ENCODE measurements at places on chromosomes 16 and 17. TPM values are rescaled to one million over a fixed set of nuclear protein-coding genes. Genes with fewer than 3 reads are reported as not detected.

The TEX14 gene
- total RNA-seq = not detected

The TSNAXIP1 gene
- 1.6 TPM for total RNA-seq

The CHST4 gene
- 0.17 TPM for total RNA-seq

The ACSM5 gene
- total RNA-seq = 3.6 TPM

The QRICH2 gene
- 1.4 TPM for total RNA-seq

The OR3A3 gene
- total RNA-seq = not detected

The SPHK1 gene
- 32.8 TPM for total RNA-seq

The CRYM gene
- total RNA-seq = not detected

The ZNF750 gene
- not detected for total RNA-seq

The IL34 gene
- total RNA-seq = 4.1 TPM

The TMEM88 gene
- 1.1 TPM for total RNA-seq

The RNF167 gene
- 34.4 TPM for total RNA-seq

The KRTAP2-3 gene
- 0.80 TPM for total RNA-seq

The CDH3 gene
- not detected for total RNA-seq

The KIF1C gene
- 75.9 TPM for total RNA-seq

The GNGT2 gene
- not detected for total RNA-seq

The FNDC8 gene
- not detected for total RNA-seq

The SCGB1C2 gene
- total RNA-seq = not detected

The FBXW10 gene
- not detected for total RNA-seq
